ENCODE measurements at places on chromosomes 2 and 18.

- DNase-seq = no peak
Measured at GRCh38 chr2:59018737-59019136, 777.6 kb upstream of the FANCL start.

DNA sequence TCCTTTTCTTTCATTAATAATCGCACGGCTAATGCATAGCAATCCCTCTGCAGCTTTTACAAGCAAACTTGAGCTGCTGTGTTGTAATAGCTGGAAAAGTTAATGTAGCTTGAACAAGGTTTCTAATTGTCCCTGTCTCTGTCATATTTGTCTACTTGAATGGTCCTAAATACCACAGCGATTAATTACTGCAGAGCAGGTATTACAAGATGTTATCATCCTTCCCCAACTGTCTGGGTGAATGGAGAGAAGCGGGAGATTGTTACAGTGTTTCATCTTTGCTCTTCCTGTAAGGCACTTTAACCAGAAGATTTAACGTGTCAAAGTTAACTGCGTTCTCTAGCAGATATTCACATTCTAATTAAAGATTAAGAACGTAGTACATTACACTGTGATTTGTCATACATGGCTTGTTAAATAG lies 422.2 kb upstream of the POU3F3 start:
- no peak for DNase-seq

DNA sequence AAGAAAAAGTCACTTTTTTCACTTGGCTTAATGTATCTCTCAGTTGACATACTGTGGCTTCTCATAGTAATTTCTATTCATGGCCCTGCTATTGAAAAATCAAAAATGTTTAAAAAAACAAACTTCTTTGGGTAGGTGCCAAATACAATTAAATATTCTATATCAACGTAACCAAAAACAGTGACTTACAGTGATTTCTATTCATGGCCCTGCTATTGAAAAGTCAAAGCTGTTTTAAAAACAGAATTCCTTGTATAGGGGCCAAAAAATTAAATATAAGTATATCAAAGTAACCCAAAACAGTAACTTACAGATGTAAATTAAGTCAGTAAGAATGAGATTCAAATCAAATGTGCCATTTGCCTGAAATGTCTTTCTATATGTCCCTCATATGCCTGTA lies 31.4 kb upstream of the CD302 start:
- no peak for DNase-seq

GRCh38 chr2:168603439-168603961 lies 147.4 kb downstream of the CERS6 start:
- DNase-seq = no peak

DNA sequence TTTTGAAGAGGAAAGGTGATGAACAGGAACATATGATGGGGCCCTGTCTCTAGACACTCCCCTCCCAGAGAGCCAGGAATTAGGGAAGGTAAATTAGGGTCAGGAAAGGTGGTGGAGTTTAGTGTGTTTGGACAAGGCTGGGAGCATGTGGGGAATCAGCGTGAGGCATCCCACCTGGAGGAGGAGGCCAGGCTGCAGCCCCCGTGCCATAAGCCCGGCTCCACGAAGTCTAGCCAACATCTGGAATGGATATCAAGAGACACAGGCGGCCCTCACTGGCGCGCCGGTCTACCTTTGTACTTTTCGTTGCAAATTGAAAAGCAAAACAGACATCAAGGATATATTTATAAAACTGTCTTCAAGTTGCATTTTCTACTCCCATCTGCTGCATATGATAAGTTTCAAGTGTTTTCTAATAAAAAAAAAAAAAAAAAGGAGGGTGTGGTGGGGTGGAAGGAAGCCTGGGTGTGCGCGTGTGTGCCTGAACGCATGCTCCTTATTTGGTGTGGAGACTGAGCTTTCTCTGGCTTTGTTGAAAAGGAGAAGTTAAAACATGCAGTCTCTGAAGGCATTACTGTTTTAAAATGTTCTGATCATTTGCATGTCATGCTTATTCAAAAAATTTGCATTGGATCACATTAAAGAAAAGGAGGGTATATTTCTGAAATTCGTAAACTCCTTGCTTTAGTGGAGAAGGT lies 546.7 kb upstream of the ID2 start:
- DNase-seq = no peak

DNA sequence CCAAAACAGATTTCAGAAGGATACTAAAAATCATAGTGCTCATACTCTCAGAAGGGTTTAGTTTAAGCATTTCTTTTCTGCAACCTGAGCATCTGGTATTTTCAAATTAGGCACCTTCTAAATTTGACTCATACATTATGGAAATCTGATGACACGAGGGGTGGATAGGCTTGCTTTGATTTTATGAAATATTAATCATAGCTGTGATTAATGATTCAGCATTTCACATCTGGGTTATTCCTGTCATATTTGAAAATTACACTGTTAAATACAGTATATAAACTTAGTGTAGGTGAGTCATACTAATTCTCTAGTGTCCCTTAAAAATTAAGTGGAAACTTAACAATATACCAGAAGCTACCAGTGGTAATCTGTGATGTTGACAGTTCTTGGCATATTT lies 47.7 kb downstream of the MRPS9 start:
- no peak for DNase-seq

GRCh38 chr2:222594679-222595078 lies 61.2 kb downstream of the FARSB start:
- no peak for DNase-seq

DNA sequence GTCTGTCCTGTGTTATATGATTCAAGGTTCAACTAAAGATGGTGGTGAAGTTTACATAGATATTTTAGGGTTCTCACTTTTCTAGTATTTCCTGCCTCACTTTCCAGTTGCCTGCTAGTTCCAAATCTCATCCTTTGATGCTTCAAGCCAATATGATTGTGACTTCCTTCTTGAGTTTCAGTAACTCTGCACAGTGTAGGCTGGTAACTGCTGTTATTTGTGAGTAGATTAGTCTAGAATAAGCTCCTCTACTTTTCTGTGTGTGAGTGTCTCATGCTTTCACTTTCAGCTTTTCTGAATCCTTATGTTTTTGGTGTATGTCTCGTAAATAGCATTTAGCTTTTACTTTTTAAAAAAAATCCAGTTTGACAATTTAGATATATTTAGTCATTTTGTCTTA lies 42.6 kb downstream of the GALNT1 start:
- no peak for DNase-seq

GRCh38 chr2:13260402-13260801 lies 543.7 kb downstream of the TRIB2 start:
- DNase-seq = no peak

DNA sequence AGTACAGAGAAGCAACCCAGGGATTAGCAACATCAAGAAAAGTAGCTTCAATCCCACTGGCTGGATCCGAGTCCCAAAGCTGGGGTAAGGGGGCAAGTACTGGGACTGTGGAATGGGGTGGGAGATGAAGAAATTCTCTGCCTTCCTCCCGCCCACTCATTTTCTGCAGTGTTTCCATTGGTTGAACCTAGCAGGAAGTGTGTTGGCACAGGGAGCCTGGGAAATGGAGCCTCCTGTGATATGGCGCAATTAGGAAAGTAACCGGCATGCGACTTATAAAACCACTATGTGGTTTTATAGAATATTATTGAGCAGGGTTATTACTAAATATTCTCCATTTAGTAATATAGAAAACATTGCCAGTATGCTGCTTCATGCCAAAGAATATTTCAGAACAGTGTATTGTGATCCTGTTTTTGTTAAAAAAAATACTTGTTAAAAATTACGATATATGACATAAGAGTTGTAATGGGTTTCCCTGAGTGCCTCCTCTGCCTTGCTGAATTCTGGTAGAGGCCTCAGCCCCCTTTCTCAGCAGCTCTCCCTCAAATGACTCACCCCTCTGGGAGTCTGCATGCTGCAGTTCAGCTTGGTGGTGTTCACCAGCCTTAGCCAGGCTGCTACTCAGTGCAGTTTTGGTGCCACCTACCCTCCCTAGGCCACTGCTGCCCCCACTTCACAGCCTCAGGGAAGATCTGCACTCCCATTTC lies 60.5 kb downstream of the HK2 start:
- DNase-seq = no peak

DNA sequence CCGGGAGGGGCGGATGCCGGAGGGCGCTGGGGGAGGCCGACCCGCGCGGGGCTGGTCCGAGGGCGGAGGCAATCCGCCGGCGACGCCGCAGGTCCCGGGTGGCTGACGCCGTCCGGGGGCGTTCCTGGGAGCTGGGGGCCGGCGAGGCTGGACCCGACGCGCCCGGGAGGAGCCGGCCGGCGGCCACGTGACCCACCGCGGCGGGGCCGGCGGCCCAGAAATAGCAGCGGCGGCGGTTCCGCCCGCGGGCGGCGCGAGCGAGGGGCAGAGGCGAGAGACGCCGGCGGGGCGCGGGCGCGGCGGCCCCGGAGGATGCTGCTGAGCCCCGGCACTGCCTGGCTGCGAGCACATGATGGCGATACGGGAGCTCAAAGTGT lies at the start of gene RAB31:
RAB31 (plus strand) TSS at position 245 of the 377 bp plus-strand sequence; CDS start at position 350, 105 bp downstream.
- no peak for DNase-seq

GRCh38 chr18:37669991-37670534 lies 104.5 kb upstream of the CELF4 start:
- DNase-seq = no peak

Measured in activated CD4-positive, alpha-beta T cell treated with anti-CD3 and anti-CD28 coated beads for 24 hours (primary cell).